ENCODE measurements at places on chromosomes 6 and 20.

DNA sequence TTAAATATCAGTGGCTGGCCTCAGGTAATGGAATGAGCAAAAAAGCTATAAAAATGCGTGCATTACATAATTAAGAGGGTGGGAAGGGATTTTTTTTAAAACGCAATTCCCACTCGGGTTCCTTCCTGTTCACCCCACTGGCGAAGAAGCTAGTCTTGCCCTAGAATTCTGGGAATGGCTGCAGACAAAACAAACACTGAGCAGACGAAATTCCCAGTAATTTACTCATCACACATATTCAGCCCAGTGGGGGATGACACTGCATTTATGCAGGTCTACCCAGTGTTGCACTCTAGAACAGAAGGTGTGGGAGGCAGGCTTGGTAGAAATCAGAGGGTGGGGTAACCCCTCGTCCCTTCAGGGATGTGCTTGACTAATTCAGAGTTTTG, 2695.0 kb upstream of the DEFB115 start:
- no peaks in the 10 kb centered on the region for H3K36me3 ChIP-seq
- no peak overlapping the region for H3K27ac ChIP-seq
- peak; percentile 70 for DNase-seq
- no peaks in the 10 kb centered on the region for H3K27me3 ChIP-seq

DNA sequence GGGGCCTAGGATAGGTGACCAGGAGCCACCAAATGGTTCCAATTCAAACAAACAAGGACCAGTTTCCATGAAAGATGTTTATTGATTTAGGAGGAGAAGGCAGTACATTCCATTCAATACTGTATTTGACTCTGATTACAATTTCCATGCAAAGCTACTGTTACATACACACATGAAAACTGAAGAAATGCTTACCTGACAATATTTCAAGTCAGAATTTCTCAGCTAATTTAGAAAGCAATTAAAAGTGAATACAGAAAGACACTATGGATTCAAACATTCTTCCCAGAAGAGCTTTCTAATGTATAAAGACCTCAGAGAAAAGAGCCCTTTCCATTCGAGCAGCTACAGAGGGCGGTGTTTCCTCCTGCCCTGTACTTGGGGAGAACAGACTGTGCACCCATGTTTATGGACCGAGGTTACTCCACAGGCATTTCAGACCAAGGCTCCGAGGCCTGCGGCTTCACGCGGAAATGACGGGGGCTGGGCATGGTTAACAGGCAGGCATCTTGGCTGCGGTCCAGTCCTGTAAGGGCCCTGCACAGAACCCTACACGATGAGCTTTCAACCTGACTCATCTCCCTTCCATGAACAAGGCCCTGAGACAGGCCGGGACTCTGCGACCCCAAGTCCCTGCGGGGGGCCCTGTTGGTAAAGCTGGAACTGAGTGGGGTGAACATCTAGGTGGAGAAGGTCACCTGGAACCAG, 25.7 kb upstream of the TCFL5 start:
- no peak overlapping the region for H3K4me3 ChIP-seq
- H3K27ac ChIP-seq, result no peak overlapping the region
- peaks cover 64% of the 10 kb centered on the region for H3K36me3 ChIP-seq
- H3K4me1 ChIP-seq, result no peaks in the 10 kb centered on the region
- DNase-seq, result no peak
- no peaks in the 10 kb centered on the region for H3K27me3 ChIP-seq

DNA sequence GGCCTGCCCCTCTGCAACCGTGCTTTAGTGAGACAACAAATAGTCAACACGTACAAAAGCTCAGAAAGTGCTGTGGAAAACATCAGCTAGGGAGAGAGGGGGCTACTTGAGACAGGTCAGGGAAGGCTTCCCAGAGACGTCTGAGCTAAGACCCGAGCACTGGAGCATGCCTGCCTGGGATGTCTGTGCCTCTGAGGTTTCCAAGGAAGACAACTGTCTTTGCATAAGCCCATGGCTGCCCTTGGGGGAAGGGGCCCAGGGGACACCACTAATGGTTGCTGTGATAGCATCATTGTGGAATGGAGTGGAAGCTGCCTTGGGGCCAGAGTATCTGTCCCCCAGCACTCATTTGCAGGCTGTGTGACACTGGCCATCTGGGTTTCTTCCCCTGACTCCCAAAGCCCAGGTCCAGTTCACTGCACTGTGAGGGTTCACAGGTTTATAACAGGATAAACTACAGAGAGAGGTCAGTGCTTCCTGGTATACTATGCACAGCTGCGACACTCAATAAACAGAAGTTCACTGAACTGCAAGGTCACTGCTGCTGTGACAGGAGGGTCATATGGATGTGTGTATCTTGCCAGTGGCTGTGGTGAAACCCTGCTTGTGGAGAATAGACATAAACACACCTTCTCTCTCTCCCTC, 1.5 kb upstream of the ARFGEF2 start:
- H3K27me3 ChIP-seq, result no peaks in the 10 kb centered on the region
- H3K4me1 ChIP-seq, result peaks cover 24% of the 10 kb centered on the region
- DNase-seq, result no peak
- H3K27ac ChIP-seq, result no peak overlapping the region
- H3K4me3 ChIP-seq, result peak overlapping the region; percentile 82

DNA sequence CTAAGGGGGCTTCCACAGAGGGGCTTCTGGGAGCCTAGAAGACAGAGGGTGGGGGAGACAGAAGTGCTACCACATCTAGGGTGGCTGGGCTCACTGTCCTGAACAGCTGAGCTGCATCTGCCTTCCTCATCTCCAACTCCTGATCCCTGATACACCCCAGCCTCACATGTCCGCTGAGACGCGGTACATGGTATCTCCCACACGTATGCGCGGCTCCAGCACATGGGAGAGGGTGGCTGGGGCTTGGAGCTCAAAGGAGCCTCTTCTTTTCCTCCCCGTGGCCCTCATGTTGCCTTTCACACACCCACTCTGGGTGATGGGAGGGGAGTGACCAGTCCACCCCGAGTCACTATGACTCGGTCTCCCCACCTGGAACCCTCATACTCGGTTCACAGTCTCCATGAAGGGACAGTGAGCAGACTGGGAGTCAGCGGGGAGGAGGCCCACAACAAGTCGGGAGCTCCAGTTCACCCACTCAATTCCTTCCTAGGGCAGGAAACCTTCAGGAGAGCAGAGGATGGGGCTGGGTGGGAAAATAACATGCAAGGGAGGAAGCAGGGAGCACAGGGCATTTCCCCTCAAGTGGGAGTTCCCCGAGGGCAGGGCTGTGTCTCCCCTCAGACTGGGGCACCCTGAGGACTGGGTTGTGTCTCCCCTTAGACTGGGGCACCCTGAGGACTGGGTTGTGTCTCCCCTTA, 61.7 kb downstream of the MRPL14 start:
- no peak overlapping the region for H3K27ac ChIP-seq
- no peak overlapping the region for H3K4me3 ChIP-seq
- no peak for DNase-seq
- peaks cover 30% of the 10 kb centered on the region for H3K4me1 ChIP-seq
- H3K36me3 ChIP-seq, result no peaks in the 10 kb centered on the region

- no peak overlapping the region for H3K27ac ChIP-seq
- no peak for DNase-seq
- no peak overlapping the region for H3K4me3 ChIP-seq
- H3K4me1 ChIP-seq, result peaks cover 14% of the 10 kb centered on the region
- H3K27me3 ChIP-seq, result no peaks in the 10 kb centered on the region
- H3K36me3 ChIP-seq, result peaks cover 26% of the 10 kb centered on the region
Measured at GRCh38 chr6:31142361-31142761, 3.5 kb upstream of the PSORS1C2 start.

DNA sequence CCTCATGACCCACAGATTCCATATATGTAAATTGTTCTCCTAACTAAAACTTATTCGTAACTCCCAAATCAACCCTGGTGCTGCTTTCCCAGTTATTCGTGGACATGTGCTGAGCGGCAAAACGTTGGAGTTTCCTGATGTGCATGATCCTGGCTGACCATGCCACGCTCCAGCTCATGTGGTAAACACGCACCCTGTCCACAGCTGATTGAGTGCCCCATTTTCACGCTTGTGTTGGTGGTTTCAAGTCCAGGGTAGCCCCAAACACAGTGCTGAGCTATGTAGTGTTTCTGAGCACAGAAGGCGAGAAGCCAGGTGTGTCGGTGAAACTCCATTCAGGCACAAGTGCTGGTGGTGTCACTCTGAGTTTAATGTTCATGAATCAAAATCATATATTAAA, 19.1 kb upstream of the FOXC1 start:
- H3K27me3 ChIP-seq, result peaks cover 27% of the 10 kb centered on the region
- H3K27ac ChIP-seq, result no peak overlapping the region
- peaks cover 6% of the 10 kb centered on the region for H3K4me1 ChIP-seq
- H3K36me3 ChIP-seq, result no peaks in the 10 kb centered on the region

DNA sequence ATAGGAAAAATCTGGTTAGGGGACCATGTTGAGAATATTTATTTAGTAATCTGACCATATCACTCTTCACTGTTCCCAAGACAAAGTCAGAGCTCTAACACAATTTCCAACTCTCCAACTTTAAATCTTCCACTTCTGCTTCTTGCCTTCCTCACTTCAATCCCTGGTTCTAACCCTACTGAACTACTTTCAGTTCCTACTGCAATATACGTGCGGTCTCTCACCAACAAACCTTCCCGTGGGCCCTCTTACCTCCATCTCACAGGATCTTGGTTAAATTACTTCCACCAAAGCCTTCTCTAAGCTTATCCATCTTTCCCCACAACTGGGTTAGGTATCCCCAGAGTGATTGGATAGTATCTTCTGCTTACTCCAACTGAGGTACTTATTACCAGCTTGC, 8.0 kb downstream of the EIF2S2 start:
- H3K4me1 ChIP-seq, result peaks cover 39% of the 10 kb centered on the region
- DNase-seq, result no peak
- H3K27me3 ChIP-seq, result no peaks in the 10 kb centered on the region
- H3K27ac ChIP-seq, result no peak overlapping the region
- H3K36me3 ChIP-seq, result peaks cover 98% of the 10 kb centered on the region
- H3K4me3 ChIP-seq, result no peak overlapping the region

- no peaks in the 10 kb centered on the region for H3K27me3 ChIP-seq
- H3K36me3 ChIP-seq, result no peaks in the 10 kb centered on the region
- no peak for DNase-seq
Measured at GRCh38 chr6:24339932-24340331, 17.9 kb downstream of the DCDC2 start.

DNA sequence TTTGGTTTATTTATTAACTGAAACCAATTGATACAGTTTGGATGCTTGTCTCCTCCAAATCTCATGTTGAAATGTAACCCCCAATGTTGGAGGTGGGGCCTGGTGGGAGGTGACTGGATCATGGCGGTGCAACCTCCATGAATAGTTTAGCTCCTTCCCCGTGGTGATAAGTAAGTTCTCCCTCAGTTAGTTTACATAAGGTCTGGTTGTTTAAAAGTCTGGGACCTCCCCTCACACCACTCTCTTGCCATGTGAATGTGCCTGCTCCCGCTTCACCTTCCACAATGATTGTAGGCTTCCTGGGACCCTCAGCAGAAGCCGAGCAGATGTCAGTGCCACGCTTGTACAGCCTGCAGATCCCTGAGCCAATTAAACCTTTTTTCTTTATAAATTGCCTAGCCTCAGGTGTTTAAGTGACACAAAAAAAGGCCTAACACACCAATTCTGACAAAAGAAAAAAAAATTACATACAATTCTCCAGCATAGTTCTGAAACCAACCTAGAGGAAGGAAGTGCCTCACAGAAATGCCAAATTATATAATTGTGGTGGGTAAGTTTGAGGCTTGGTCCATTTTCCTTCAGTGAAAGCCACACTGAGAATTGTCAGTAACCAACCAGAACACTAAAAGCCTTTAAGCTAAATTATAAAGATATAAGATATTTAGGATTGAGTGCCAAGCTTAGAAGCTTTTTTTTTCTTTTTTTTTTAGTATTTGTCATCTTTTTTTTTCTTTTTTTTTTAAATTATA, 15.0 kb downstream of the MAP7 start:
- H3K27me3 ChIP-seq, result no peaks in the 10 kb centered on the region
- DNase-seq, result no peak
- H3K4me3 ChIP-seq, result no peak overlapping the region
- H3K27ac ChIP-seq, result no peak overlapping the region
- no peaks in the 10 kb centered on the region for H3K36me3 ChIP-seq

DNA sequence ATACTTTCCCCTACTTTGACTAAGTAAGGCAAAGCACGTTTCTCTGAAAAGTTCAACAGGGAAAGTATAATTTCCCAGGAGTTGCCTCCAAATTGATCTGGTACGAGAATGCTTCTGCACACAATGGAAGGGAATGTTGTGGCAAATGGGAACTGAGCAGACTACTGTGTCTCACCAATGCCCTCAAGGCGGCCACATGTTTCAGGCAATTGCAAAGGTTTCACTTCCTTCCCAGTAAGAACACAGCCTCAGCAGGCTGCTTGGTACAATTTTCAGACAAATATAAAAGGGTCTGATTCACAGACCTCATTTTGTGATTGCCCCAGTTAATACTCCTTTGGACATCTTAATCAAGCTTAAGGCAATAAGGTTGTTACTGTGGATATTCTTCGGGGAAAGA, 71.2 kb downstream of the KIAA0319 start:
- H3K36me3 ChIP-seq, result no peaks in the 10 kb centered on the region
- DNase-seq, result peak; percentile 23
- no peak overlapping the region for H3K27ac ChIP-seq
- no peaks in the 10 kb centered on the region for H3K27me3 ChIP-seq

- H3K27me3 ChIP-seq, result no peaks in the 10 kb centered on the region
- no peak for DNase-seq
- H3K27ac ChIP-seq, result no peak overlapping the region
Measured at GRCh38 chr6:22966691-22967422, 397.5 kb downstream of the HDGFL1 start.

GRCh38 chr6:2563635-2564034, 187.1 kb downstream of the MYLK4 start:
- H3K4me3 ChIP-seq, result no peak overlapping the region
- H3K27me3 ChIP-seq, result no peaks in the 10 kb centered on the region
- no peaks in the 10 kb centered on the region for H3K4me1 ChIP-seq
- DNase-seq, result no peak
- no peaks in the 10 kb centered on the region for H3K36me3 ChIP-seq

DNA sequence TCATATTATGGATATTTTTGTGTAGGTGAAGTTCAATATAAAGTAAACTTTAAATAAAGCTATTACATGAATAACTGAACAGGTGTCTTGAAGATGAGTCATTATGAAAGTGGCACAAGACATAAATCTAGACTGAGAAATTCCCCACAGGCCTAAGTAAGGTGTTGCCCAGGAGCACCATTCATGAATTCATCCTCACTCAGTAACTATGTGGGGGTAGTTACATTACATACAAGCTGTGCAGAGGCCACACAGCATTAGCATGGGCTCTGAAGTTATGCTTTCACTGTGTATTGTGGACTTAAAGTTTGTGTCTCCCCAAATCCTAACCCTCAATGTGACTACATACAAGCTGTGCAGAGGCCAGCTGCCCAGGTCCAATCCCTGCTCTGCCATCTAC, 65.9 kb downstream of the BCAS1 start:
- H3K27me3 ChIP-seq, result peaks cover 36% of the 10 kb centered on the region
- H3K4me1 ChIP-seq, result no peaks in the 10 kb centered on the region
- H3K27ac ChIP-seq, result no peak overlapping the region

All from MCF 10A (cell line).